ENCODE measurements at places on chromosomes 1 and 21. TPM values are rescaled to one million over a fixed set of nuclear protein-coding genes. Genes with fewer than 3 reads are reported as not detected.

The C4BPA gene
- 0.55 TPM for total RNA-seq

The KCNA3 gene
- not detected for total RNA-seq

The KCNK1 gene
- total RNA-seq: 19.4 TPM

The CRB1 gene
- 0.06 TPM for total RNA-seq

The CLIC6 gene
- 0.09 TPM for total RNA-seq

The CHI3L2 gene
- not detected for total RNA-seq

All from A549 treated with RU486 at 1 μM for 4 hours (cell line).